Tongue (tissue), 3 donors: ENCODE measurements at places on chromosomes 5 and 9. TPM values are rescaled to one million over a fixed set of nuclear protein-coding genes. Genes with fewer than 3 reads are reported as not detected.

The CDX1 gene
- 0.31 TPM for total RNA-seq

The CDH6 gene
- 17.4 TPM for total RNA-seq

The WDR38 gene
- not detected for total RNA-seq

The TSLP gene
- 0.21 TPM for total RNA-seq

The BBLN gene
- total RNA-seq = 34.5 TPM

The ZNF883 gene
- 3.8 TPM for total RNA-seq

The PCDHA7 gene
- 0.21 TPM for total RNA-seq

The BNIP1 gene
- total RNA-seq = 13.8 TPM

The ORM2 gene
- not detected for total RNA-seq

The AK8 gene
- total RNA-seq = 0.31 TPM

The AMBP gene
- not detected for total RNA-seq

The GDF9 gene
- total RNA-seq = 1.7 TPM

The PAPPA gene
- 3.0 TPM for total RNA-seq

The MYORG gene
- total RNA-seq = 25.2 TPM

The C9orf50 gene
- not detected for total RNA-seq

The AFAP1L1 gene
- total RNA-seq = 121 TPM

The BNC2 gene
- 25.8 TPM for total RNA-seq

The DND1 gene
- not detected for total RNA-seq

The CENPK gene
- 12.4 TPM for total RNA-seq

The SPINK4 gene
- not detected for total RNA-seq

The KLF4 gene
- 40.8 TPM for total RNA-seq

The MYMK gene
- 18.3 TPM for total RNA-seq

The EFNA5 gene
- 11.1 TPM for total RNA-seq

The CDC20B gene
- total RNA-seq = not detected

The SERF1B gene
- 34.6 TPM for total RNA-seq

The ARL10 gene
- total RNA-seq = 10.6 TPM

The C5orf58 gene
- total RNA-seq = not detected

The WWC1 gene
- 15.5 TPM for total RNA-seq

The GAPT gene
- 4.0 TPM for total RNA-seq

The APBA1 gene
- 7.7 TPM for total RNA-seq

The NAIF1 gene
- total RNA-seq = 9.6 TPM

The PCDHB9 gene
- 1.7 TPM for total RNA-seq

The CBY3 gene
- total RNA-seq = not detected

The CORO2A gene
- 2.9 TPM for total RNA-seq

The TMC1 gene
- total RNA-seq = 0.62 TPM

The HTR1A gene
- total RNA-seq = not detected
